ENCODE measurements at places on chromosomes 13 and 19.

DNA sequence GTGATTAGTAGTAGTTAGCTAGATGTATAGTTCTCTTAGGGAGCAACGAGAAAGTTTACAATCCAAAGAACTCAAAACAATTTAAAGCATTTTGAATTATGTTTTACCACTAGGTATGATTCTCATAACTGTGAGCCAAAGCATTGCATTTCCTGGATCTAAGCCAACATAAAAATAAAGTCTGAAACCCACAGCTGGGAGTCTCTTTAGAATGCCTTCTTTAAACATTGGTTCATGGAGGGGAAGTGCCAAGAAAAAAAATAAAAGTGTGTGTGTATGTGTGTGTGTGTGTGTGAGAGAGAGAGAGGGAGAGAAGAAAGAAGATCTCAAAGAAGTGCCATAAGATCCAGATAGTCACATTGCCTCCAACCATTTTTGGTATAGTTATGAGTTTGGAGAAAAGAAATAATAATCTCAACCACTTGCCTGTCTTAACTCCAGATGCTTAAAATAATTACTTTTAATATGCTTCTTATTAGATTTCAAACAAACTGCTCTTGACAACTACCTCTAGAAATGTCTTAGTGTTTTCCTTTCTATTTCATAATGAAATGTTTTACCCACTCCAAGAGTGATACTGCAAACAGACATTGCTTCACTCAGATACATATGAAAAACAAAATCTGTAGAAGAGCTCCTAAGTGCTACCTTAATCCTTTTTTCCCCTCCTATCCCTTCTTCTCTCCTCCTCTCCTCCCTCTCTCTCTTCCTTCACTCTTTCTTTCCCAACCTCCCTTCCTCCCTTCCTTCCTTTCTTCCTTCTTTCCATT, 554.1 kb downstream of the KCTD12 start:
- DNase-seq = no peak

GRCh38 chr13:98365302-98365701, 188.2 kb upstream of the RNF113B start:
- no peak for DNase-seq

DNA sequence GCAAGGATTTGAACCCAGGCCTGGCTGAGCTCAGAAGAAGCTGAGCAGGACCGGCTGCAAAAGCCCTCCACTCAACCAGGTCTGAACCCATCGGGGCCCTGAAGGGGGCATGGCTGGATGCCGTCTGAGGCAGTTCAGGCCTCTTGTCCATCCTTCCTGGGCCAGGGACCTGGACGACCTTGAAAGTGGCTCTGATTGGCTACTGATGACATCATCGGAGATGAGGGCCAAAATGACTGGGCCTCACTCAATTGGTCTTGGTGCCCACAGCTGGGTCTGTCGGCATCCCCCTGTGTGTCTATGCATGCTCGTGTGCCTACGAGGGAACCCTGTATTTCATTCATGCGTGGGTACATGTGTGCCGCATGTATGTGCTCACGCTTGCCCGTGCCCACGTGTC, 71.8 kb downstream of the PTPRS start:
- DNase-seq = no peak

- DNase-seq = no peak
These were observed 2.1 kb downstream of the CILP2 start for GRCh38 chr19:19540064-19540714.

- no peak for DNase-seq
These were observed 44.1 kb downstream of the SMAD9 start for GRCh38 chr13:36875961-36876360.

GRCh38 chr13:28611654-28612131, 47.2 kb upstream of the POMP start:
- DNase-seq = no peak

DNA sequence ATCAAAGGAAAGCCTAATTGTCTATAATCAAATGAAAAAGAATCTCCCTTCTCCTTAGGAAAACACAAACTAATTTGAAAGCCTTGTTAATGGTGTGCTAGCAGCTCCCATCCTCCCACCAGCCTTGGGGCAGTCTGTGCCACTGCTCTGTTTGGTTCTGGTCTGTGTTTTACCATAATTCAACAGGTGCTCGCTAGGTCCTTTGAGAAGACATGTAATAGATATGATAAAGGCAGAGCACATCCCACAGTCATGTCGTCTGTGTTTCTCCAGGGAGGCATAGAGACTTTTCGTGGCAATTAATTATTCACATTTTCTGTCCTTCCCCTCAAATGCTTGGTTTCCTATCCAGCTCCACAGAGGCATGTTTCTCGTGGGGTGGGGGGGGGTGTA, 23.8 kb downstream of the FAM124A start:
- DNase-seq = no peak

DNA sequence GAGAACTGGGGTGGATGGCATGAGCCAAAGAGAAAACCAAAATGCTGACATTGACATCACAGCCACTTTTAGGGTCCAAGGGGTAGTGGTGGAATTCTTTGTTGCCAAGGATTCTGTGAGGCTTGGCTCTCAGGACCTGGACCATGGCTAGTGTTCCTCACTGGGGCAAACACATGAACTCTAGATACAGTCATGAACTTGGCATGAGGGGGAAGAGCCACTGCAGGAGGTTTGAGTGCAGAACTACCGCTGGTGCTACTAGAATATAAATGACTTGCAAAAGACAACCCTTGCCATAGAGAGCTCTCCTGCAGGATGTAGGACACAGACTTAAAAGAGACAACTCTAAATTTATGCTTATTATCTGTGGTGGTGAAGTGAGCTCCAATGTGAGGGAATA, 29.8 kb upstream of the FRY start:
- DNase-seq = no peak

DNA sequence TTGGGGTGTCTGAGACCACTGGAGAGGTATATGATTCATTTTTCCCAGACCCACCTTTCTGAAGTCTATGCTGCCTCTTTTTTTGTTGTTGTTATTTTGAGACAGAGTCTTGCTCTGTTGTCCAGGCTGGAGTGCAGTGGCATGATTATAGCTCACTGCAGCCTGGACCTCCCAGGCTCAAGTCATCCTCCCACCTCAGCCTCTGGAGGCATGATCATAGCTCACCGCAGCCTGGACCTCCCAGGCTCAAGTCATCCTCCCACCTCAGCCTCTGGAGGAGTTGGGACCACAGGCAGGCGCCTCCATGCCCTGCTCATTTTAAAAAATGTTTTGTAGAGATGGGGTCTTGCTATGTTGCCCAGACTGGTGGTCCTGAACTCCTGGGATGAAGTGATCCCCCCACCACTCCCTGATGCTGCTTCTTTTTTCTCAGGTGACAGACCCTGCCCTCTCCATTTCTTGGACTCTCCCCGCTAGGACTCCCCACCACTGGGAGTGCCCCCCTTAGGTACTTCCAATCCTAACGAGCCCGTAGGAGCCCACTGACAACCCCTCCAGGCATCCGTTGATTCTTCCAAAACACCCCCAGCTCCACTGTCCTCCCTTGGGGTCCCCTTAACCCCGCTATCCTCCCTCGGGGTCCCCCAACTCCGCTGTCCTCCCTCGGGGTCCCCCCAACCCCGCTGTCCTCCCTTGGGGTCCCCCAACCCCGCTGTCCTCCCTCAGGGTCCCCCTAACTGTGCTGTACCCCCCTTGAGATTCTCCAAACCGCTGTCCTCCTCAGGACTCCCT, 45.4 kb downstream of the ARHGEF18 start:
- DNase-seq = no peak

DNA sequence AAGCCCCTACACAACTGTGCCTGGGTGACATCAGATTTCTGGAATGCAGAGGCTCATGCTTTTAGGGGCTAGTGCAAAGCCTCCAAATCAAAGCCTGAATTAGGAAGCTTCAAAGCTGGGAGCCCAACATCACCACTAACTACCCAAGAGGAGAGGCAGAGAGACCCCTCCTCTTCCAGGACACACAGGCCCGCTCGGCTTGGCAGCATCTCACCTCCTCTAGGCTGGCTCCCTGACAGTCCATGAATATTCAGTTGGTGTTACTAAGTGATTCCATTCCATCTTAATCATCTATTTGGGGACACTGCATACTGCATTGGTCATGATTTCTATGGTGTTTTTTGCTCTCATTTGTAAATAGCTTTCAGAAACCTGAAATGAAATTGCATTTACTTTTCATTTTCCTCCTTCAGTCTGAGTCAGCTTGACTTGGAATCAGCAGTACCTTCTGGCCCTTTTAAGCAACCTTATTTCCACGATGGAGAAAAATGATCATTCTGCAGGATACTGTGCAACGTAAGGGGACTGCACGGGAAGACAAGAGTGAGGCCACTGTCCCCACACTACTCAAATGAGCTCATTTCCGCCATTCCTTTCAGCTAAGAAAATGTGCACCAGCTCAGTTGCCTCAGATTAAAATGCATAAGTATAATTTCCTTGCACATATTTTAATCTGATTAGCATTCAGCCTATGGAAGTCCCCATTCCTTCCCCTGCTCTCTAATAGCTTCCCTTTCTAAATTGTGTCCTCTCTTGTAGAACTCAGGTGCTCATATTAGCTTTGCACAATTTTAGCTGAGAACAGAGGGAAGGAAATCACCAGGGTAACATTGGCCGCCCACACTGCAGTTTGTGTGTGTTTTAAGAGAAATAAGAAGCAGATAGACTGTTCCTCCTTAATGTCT, 219.9 kb downstream of the RFC3 start:
- no peak for DNase-seq

GRCh38 chr13:94419925-94420305, 59.6 kb downstream of the DCT start:
- DNase-seq = no peak

DNA sequence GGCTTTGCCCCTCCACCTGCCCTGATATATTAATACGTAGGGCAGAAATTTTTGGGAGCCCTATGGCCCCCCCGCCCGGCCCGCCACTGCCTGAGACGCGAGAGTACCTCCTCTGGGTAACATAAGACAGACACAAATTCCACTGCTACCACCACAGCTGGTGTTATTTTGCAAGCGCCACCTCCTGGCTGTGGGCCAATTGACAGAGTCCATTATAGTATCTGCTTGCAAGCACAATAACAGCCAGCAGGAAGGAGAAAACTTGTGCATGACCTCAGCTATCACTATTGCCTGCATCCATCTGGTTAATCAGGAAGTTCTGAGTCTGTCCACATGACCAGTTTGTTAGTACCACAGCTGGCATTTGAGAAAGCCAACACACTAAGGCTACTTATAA, 25.3 kb upstream of the OR10H2 start:
- DNase-seq = peak; percentile 53

DNA sequence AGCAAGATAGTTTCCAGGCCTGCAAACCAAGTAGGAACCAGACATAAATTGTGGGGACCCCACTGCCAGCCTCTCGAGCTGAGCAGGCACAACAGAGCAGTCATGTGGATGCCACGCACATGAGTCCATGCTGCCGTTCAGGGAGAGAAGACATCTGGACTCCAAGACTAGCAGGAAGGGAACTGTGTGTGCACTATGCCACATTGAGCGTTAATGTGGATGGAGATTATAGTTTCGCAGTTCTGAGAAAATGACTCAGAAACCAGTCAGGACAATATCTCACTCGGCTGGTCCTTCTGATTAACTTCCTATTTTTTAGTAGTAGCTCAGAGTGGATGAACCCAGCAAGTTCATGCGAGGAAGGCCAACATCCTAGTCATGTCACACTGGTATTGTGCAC, 124.9 kb downstream of the CRYL1 start:
- no peak for DNase-seq

DNA sequence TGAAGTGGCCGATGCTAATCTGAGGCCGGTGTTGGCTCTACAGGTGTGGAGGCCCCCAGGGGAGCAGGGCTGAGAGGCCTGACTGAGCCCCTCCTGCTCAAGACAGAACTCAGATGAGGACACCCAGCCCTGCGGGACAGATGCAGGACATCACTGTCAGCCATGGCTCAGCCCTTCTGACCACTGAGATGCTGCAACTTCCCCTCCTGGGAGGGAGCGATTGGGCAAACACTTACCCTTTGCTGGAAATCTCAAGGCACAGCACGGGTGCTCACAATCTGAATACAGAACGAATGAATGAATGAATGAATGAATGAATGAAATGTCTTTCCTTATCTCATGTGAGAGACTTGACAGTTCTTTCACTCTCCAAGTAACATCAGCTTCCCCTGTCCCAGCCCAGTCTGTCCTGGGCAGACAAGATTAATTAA, 3.5 kb upstream of the SIGLEC7 start:
- no peak for DNase-seq

DNA sequence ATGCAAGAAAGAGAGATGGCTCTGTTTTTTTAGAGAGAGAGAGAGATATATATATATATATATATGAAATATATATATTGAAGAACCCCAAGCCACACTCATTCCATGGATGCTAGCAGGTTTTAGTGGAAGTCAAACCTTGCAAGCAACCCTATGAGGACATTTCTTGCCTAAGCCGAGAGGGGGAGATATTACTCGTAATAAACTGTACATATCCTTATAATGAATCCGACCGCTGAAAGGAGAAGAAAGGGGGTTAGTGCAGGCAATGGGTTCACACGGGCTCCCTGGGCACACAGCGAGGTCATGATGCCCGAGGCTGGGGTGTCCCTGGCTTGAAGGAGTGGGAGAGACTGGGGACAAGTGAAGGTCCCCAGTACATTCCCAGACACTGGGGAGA, 78.3 kb downstream of the IER2 start:
- DNase-seq = no peak

- no peak for DNase-seq
These were observed 864.9 kb upstream of the PCDH20 start for GRCh38 chr13:62280590-62280989.

DNA sequence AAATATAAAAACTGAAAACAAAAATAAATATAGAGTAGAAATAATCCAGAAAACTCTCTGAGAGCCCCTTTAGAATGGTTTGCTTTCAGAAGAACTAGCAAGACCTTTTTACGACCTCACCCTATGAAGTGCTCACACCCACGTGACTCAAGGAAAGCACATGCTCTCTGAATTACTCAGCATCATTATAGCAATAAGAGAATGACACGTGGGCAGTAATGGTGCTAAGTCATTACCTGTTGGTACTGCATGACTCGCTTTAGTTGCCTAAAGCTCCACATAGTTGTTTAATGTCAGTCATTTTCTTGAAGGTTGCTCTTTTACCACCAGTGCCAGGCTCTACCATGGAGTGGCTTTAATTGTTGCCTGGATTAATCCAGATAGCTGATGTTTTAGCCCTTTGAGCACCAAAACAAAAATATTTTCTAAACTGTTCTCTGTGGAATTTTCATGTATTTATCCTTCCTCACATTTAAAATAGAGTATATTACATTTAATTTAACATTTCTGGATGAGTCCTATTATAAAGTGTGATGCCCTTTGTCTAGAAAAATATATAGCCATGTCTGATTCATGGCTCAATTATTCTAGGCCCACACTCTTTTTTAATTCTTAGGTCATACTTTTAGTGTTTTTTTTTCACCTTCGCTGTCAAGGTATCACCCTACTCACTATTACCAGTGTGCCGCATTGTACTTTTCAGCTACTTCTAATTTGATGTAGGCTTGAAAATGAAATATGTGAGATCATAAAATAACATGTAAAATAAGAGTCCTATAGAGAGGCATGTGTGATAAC, 56.8 kb downstream of the THSD1 start:
- no peak for DNase-seq

GRCh38 chr19:35135389-35135909, 590 bp upstream of the LGI4 start:
- peak; percentile 8 for DNase-seq

DNA sequence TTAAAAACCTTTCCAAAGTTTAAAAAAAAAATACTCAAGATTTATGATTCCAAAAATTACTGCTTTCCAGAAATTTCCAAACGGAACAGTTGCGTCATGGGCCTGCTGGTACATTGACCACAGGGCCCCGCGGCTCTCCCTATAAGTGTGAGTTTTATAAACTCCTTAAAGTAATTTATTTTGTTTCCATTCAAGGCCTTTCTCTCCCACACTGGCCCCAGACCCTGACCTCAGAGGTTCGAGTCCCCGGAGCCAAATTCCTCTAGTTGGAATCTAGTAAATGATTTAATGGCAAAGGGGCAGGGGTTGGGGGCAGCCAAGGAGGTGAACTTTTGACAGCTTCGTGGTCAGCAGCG, 97.5 kb downstream of the INSR start:
- DNase-seq = no peak
